ENCODE measurements at places on chromosomes 5 and 9.

DNA sequence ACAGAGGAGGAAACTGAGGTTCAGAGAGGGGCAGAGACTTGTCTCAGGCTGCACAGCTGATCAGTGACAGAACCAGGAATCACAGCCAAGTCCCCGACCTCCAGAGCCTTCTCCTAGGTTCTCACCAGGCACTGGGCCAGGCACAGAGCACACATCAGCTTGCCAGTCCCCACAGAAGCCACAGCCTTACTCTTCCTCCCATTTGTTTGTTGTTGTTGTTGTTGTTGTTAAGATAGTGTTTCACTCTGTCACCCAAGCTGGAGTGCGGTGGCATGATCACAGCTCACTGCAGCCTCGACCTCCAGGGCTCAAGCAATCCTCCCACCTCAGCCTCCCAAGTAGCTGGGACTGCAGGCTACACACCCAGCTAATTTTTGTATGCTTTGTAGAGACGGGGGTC lies 41.4 kb downstream of the NAIF1 start:
- DNase-seq: no peak

GRCh38 chr5:66010476-66010875 lies 84.1 kb downstream of the ERBIN start:
- DNase-seq: no peak

DNA sequence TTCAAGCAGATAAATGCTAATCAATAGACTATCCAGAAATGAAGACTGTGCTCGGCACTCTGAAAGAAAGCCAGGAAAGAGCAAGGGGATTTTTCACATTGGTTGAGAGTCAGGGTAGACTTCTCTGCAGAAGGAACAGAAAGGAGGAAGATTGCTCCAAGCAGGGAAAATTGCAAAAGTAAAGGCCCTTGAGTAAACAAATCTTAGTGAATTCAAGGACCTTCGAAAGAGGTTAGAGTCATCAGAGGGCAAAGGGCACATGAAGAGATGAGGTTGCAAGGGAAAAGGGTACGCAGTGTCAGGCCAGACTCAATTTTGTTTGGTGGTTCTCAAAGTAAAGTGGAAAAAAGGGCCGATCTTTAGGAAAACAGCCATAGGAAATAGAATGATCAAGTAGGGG lies 157.6 kb upstream of the RAI14 start:
- no peak for DNase-seq

DNA sequence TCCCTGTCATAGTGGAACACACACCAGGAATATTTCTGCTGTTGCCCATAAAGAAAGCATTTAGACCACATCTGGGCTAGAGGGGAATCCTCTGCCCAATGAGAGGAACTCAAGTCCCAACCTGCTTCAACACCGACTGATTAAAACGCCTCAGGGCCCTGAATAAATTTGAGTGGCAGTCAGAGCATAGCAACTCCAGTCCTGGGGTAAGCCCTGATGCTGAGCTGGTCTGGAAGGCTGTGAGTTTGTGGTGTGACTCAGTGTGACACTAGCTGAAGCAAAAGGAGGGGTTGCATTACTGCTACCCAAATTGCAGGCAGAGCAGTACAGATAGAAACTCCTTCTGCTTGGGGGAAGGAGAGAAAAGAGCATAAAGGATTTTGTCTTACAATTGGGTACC lies 148.3 kb downstream of the PRDM9 start:
- no peak for DNase-seq

GRCh38 chr9:132894346-132894745 lies 15.6 kb downstream of the SPACA9 start:
- no peak for DNase-seq

- DNase-seq: no peak
Observed at GRCh38 chr9:35882996-35883395, 12.8 kb upstream of the OR13J1 start.

GRCh38 chr9:69307446-69308205 lies 17.4 kb upstream of the ENTREP1 start:
- no peak for DNase-seq

DNA sequence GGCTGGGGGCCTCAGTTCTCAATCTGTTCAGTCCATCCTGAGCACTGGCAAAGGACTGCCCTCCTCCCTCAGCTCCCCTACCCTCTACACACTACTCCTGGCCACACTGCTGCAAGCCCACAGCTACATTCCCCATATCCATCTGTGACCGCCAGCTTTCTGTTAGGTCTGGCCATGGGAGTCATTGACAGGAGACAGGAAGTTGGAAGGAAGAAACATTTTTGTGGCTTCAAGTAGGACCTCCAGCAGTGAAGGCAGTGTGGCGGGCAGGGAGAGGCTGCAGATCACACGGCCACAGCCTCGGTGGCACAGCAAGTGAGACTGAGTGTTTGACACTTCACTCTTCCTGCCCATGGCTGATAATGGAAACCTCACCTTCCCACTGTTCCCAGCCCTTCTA lies 55.9 kb downstream of the SECISBP2 start:
- DNase-seq: no peak

GRCh38 chr9:89022001-89022759 lies 30.9 kb downstream of the S1PR3 start:
- no peak for DNase-seq

GRCh38 chr5:131509801-131510200 lies 125.2 kb downstream of the RAPGEF6 start:
- no peak for DNase-seq

GRCh38 chr5:56291079-56291643 lies 58.0 kb upstream of the ANKRD55 start:
- DNase-seq: no peak

- DNase-seq: no peak
Observed at GRCh38 chr9:6716766-6717165, 41.0 kb upstream of the KDM4C start.

DNA sequence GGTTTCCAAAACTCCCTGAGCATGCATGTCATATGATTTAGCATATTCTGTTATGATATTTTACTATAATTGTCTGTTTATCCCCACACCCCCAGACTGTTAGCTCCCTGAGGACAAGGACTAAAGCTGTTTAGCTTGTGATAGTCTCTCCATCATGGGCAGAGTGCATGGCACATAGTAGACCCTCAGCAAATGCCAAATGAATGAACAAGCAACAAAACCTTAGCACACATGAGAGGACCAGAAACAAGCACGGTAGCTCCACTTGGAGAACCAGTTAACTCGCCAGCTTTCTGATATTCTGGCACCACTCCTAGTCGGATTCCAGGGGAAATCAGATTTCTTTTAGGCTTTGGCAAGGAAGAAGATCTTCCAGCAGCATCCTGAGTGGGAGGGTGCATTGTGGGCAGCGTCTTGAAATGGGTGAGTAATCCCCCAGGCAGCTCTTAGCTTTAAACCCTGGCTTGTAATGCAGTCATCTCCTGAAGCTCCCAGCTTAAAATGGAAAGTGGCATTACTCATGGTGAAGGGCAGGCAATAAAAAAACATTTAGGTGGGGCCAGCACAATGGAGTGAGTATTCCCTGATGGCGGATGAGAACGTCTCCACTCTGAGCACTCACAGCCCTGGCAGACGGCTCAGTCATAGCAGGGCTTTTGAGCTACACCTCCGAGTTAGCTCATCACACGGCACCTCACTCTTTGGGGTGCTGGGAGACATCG lies 41.1 kb downstream of the FGF1 start:
- DNase-seq: peak; percentile 38

GRCh38 chr5:139895647-139896046 lies 100.0 kb downstream of the PSD2 start:
- DNase-seq: no peak

- DNase-seq: no peak
Observed at GRCh38 chr5:65072850-65073249, 304.1 kb downstream of the CWC27 start.

- DNase-seq: peak; percentile 88
Observed at GRCh38 chr9:92808726-92809451, 44.3 kb upstream of the BICD2 start.

GRCh38 chr5:151022511-151023018 lies 2.2 kb downstream of the GPX3 start:
- DNase-seq: no peak

- no peak for DNase-seq
Observed at GRCh38 chr5:103866169-103866568, 303.6 kb upstream of the NUDT12 start.

GRCh38 chr5:181151146-181151545 lies 3.8 kb downstream of the OR2V2 start:
- peak; percentile 55 for DNase-seq

DNA sequence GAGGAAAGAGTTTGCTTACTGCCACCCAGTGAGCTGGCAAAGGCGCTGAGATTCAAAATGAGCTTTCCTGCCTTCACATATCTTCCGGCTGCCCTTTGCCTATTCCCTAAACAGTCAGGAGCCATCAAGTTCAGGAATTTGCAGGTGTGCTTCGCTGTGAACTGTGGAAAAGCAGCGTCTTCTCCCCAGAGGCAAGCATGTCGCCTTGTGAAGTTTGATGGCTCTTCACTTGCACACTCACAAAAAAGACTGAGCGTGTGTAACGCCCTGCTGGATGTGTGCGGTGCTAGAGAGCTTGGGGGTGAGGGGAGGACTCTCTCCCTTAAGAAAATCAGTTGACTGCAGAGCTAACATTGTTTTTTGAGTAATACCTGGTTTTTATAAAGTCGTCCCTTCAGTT lies 288.7 kb downstream of the DOCK8 start:
- no peak for DNase-seq

DNA sequence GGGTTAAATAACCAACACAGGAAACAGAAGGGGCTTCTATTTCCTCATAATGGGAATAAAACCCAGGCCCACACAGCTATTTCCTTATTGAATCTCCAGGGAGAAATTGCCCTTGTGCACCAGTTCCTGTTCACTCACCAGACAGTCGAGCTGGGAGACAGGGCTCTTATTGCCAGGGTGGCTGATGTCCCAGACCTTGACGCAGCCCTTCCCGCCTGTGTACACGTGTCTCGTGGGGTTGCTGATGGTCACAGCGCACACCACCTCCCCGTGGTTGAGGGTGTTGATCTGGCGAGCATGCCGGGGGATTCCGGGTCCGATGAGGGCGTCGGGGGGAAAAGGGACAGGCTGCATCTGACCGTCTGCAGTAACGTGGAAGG lies 96.5 kb downstream of the TLE1 start:
- no peak for DNase-seq

- no peak for DNase-seq
Observed at GRCh38 chr9:33041432-33042188, 16.5 kb downstream of the DNAJA1 start.

DNA sequence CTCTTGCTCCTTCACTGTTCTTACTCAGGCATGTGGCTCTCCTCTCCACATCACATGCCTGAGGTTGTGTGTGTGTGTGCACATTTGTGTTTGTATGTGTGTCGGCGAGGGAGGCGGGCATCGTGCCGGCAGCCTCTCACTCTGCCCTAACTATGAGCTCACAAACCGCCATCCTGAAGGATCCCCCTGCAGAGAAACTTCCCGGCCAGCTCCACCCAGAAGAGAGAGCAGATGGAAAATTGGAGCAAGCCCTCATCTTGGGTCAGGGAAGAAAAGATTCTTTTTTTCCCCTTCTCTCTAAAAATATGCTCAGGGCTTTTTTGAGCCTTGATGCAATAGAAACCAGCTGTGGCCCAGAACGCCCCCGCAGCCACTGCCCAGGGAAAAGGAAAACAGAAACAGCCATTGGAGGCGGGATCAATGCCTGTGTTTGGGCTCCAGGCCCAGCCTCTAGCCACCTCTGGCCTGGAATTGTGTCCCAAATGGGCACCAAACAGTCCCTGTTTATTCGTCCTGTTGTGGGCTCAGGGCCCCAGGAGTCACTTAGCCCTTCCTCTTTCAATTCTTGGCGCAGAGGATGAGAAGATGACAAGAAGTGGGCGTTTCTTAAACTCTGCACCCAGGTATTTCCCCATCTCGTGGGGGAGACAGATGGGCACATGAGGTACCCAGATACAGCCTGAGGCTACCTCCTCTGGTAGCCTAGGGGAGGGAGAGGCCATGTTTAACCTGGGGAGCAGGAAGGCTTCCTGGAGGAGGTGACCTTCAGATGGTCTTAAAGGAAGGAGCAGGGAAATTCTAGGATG lies 151.5 kb downstream of the RGS3 start:
- no peak for DNase-seq

DNA sequence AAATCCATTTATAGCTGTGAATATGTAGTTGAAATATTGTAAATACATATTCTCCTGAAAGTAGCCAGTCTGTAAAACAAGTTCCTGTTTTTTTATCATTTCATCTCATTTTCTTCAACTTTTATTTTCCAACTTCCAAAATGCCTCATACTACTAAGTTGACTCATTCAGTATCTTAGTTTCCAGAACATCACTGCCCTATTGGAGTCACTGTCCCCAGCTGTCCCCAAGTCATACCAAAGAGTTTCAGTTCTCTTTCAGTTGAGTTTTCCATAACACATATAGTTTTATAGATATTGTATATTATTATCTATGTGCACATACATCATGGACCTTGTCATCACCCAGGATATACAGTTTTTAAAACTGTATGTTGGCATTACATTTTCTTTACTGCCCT lies 261.7 kb downstream of the CDH12 start:
- DNase-seq: no peak

GRCh38 chr5:15363601-15364000 lies 136.4 kb upstream of the FBXL7 start:
- DNase-seq: no peak

DNA sequence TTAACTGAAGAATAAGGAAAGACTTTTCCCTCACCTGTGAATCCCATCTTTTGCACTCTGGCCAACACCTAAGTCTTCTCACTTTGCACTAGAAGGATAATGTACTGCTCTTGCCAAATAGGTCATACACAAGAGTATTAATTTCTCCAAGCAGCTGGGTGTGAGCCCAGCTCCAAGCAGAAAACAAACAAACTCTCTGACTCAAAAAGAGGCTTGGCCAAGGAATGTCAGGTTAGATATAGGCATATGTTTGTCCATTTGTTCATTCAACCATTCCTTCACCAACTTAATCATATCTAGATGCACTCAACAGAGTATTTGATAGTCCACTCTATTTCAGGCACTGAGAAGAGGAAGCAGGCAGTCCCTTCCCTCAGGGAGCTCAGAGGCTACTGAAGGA lies 84.4 kb downstream of the HTR4 start:
- no peak for DNase-seq

DNA sequence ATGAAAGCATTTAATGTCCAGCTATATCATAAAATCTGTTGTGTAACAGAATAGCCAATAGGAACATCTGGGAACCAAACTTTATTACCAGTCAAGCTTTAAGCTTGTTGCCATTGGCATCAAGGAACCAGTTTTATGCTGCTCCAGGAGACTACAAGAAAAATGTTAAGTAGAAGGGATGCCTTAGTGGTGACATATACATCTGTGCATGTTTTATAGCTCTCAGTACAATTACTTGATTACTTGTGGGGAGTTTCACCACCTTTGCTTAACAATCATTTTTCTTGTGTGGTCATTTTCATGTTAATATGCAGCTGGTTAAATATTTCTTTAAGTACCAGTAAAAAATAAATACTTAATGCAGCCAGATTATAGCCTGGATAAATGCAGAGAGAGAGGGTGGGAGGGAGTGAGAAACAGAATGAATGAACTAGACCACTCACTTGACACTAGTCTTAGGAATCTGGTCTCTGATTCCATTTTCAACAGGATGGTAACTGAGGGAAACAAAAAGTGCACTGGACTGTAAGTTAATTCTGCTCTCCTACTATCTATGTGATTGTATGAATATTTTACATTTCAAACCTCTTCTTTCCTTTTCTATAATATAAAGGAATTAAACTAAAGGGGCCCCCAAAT lies 35.7 kb upstream of the LURAP1L start:
- no peak for DNase-seq
